ENCODE measurements at places on chromosomes 2 and 18.

GRCh38 chr18:76433788-76434187, 61.3 kb downstream of the ZNF516 start:
- DNase-seq = no peak

DNA sequence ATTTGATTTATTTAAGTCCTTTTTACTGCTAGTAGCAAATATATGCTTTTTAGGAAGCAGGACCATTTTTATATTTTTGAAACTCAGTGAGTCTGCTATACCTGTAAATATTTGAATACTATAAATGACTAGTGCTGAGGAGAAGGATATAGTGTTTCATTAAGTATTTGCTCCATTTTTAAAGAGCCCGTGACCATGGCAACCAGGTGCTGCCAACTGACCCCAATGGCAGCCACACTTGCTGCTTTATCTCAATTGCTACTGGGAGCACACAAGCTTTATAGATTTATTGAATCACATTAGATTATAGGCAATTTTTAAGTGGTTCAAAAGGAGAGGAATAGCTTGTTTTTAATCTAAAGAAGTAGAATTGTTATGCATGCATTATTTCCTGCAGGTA, 142.0 kb downstream of the SCG2 start:
- DNase-seq = no peak

- DNase-seq = no peak
These were observed 209.8 kb upstream of the SH3BP4 start for GRCh38 chr2:234741976-234742375.

DNA sequence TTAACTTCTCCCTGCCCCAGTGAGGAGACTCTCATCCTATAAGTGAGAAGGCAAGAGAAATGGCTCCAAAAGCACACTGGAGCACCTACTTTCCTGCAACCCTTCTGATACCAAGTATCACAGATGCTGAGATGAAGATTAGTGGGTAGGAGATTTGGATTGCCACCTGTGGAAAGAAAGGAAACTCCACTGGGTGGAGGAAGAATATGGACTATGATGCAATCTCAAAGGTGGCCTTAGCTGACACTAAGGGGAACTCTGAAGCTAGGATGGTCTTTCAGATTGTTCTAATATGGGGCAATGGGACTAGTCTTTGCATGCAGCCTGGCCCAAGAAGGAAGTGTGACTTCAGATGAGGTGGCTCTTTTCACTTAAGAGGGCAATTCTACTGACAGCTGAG, 21.6 kb downstream of the PRKRA start:
- DNase-seq = no peak

DNA sequence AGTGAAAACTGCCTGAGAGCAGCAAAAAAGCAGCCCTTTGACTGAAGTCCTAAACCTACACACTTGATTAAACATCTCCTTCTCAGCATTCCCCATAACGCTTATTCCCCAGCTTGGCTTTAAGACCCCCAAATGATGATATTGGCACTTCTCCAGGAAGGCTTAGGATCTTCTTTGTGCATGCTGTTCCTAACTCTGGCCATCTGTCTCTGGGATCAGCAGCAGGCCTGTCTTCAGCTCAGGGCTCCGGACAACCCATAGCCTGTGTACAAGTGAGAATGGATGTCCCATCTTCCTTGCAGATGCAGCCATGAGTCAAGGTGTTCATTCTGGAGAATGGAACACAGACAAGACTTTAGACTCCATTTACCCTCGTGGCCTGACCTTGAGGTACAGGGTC, 81.6 kb upstream of the TMEM17 start:
- DNase-seq = no peak

DNA sequence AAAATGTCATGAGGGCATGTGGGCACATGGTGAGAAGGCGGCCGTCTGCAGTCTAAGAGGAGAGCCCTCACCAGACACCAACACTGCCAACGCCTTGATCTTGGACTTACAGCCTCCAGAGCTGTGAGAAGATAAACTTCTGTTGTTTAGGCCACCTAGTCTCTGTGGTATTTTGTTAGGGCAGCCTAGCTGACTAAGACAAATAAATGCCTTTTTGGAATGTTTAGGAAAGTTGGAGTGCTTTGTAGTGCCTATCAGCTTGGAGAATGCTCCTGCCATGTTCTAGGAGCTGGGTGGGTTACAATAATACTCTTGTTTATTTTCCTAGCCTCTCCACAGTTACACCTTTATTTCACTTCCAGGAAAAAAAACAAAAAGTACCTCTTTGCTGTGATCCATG, 92.0 kb downstream of the SPP2 start:
- DNase-seq = no peak

DNA sequence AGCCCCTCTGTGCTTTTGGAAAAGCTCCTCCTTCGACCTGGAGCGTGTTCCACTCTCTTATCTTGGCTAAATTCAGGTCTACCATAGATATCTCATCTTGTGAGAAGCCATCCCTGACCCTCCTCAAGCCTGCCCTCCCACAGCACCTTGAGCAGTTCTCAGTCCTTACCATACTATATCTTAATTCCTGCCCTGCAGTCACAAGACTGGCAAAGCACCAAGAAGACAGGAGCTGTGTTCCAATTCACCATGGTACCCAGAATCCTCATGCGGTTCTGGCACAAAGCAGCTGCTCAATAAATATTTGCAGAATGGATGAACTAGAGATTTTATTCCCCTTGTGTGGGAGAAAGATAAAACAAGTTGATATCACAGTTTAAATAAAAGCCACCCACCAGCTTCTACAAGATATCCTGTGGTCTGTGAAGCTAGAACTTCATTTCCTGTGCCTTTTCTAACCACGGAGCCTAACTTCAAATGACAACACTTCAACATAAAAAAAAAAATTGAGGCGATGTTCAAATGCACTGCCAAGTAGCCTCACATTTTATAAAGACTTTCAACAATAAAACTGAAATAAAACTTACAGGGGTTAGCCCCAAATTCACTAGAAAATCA, 19.5 kb downstream of the MARCHF4 start:
- no peak for DNase-seq

DNA sequence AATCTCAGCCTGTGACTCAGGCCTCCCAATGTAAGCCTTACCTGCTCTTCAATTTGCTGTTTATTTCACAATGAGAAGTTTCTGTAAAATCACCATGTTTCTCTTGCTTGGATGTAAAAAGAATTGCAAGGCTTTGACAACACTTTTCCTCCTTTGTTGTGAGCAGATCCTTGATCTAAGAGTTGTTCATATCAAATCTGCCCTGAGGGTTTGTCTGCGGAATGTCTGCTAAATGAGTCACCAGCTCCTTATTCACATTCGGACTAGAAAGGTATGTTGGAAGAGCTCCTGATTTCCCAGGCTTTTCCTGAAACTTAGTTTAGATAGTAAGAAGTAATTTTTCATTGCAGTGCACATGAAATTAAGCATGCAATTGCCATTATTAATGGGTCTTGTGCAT, 268.2 kb upstream of the TCF4 start:
- DNase-seq = no peak
